Stimulated activated CD8-positive, alpha-beta memory T cell treated with anti-CD3 and anti-CD28 coated beads, Interleukin-2, amount 100 ng/mL, for 1 hour (primary cell): ENCODE measurements at places on chromosomes 16 and 17.

DNA sequence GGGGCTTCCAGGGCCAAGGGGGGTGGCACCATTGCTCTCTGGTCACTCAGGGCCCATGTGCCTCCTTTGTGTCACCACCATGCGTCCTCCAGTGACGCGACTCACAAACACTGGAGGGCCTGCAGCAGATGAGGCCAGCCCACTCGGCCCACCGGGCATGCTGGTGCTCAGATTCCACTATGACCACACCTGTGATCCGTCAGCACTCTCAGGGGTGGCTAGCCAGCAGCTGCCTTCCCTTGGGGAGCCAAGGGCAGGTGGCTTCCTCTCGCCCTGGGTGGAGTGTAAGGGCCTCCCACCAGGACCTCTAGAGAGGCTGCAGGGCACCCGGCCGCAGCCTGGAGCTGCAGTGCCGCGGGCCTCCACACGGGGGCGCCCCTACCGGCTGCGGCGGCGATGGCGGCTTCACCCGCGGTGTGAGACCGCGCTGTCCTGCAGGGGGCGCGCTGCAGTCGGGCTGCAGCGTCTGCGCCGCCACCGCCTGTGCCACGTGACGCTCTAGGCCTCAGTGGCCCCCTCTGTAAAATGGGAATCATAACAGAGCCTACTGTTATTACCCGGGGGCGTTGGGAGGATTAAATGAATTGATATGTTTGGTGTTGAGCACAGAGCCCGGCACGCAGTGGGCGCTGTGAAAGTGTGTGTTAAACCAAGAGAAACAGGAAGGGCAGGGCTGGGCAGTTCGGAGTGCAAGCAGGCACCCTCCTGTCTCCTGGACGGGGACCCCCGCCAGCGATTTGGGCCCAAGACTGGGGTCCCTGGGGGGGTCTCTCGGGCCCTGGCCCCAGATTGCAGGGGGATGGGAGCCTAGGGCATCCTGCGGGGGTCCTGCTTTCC lies 192.4 kb upstream of the GSE1 start:
- DNase-seq: peak; percentile 45

- DNase-seq: no peak
Measured at GRCh38 chr16:78065319-78065718, 34.1 kb upstream of the WWOX start.

DNA sequence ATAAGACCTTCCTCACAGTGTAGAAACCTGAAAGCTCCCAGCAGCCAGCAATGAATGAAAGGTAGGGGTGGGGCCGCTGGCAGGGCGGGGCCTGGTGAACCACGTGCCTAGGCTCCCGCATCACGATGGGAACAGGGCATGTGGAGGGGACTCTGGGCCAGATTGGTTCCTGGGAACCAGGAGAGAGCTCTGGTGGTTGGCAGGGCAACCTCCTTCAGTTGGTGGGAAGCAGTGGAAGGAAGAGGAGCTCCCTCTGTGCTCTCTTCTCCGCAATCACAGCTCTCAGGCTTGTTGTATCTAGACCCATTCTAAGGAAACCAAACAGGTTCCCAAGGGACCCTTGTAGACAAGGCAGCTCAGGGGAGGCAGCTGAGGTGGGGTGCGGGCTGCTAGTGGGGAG lies 10.5 kb downstream of the GGA2 start:
- no peak for DNase-seq

- DNase-seq: no peak
Measured at GRCh38 chr17:41800601-41801373, 11.0 kb downstream of the P3H4 start.

DNA sequence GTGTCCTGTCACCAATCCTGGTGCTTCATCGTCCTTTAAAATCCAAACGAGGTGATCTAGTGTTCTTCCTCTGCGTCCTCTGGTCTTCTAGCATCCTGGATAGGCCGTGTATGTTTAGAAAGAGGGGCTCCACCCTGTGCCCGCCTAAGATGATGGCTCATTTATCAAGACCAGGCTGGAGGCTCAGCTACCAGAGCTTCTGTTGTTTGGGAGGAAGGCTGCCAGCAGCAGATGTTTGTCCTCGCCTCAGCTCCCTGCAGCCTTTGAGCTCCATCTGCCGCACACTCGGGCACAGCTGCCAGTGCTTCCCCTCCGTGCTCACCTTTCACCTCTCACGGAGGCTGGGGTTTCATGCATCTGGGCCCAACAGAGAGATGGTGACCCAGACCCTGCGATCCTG lies 954.7 kb upstream of the RBFOX1 start:
- no peak for DNase-seq

GRCh38 chr16:57476546-57477410 lies 9.5 kb downstream of the DOK4 start:
- DNase-seq: no peak

GRCh38 chr16:67104061-67104460 lies 5.7 kb upstream of the PHAF1 start:
- DNase-seq: no peak

GRCh38 chr17:28335959-28336871 lies 654 bp downstream of the TNFAIP1 start:
- DNase-seq: no peak

- DNase-seq: no peak
Measured at GRCh38 chr16:61780161-61780560, 256.1 kb downstream of the CDH8 start.

DNA sequence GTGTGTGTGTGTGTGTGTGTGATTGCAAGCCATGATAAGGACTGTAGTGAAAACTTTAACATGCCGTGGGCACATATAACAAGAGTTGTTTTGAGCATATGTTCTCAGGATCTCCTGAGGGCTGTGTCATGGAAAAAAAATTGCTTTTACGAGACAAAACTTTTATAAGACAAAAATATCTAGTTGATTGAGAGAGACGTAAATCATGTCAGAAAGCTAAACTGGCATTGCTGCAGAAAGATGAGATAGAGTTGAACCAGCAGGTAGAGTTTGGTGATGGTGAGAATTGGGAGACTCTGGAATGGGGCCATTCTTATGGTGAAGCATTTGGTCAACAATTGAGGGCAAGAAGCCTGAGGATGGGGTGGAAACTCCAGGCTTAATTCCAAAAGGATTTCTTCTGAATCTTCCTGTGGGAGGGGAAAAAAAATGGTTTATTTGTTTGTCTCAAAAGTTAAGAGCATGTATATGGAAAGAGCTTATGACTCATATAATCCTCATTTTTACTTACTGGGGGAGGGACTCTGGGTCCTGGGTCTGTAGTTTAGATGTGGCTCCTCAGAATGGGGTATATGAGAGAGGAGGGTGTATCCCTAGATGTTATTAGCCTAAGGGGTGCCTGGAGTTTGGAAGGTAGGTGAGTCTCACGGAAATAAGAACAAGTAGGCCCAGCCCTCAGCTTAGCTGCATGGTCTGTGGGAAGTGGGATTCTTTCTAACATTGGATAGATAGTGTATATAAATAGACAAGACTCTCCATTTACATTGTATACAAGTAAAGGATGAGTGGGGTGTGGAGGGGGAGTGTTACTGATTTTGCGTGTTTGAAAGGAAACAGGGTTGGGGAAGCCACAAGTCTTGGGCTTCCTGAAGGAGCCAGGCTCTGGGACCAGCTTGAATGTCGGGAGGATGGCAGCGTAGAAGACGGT lies 7.1 kb downstream of the MINK1 start:
- DNase-seq: no peak

- no peak for DNase-seq
Measured at GRCh38 chr16:21663889-21664647, at the start of gene OTOA. OTOA (plus strand) TSS chr16:21663968; CDS start chr16:21678515, 14,547 bp downstream.

DNA sequence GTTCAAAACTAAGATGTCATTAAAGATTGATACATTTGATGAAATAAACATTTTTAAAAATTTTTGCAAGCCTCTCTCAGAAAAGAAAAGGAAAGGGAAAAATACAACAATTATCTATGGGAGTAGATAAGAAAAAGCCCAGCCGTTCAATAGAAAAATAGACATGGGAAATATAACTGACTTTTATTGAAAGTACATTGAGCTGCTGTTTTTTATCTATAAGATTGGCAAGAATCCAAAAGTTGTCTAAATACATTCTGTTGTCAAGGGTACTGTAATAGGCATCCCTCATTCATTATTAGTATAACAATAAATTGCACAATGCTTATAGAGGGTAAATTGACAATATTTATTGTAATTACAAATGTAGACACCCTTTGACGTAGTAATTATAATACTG lies 38.4 kb upstream of the IRX6 start:
- DNase-seq: no peak

DNA sequence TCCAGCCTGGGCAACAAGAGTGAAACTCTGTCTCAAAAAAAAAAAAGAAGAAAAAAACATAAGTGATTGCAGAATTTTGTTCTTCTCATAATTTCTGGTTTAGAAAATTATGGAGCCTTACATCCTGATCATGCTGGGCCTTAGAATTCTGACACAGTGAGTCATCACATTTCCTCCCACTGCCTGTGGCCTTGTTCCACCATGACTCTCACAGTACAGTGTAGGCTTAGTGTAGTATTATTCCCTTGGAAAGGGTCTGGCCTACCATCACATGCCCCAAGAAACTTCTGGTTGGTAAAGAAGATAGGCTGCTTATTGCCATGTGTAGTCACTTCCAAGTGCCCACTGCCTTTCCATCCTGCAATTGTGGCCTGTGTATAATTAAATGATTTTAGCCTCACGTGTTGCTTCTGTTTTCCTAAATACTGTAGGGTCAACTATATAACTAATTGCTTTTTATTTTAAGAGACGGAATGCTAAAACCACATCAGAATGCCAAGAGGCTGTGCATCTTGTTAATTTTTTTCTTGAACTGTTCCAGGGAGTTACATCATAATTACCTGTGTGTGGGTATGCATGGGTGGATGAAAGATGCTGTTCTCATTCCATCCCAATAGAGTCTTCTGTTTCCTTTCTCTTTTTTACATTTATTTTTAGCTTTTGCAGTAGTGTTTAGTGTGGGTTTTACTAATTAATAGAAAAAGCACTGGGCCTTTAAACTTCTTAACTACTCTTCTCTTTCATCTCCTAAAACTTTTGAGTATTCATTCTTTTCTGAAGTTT lies 25.9 kb downstream of the OGFOD1 start:
- no peak for DNase-seq

DNA sequence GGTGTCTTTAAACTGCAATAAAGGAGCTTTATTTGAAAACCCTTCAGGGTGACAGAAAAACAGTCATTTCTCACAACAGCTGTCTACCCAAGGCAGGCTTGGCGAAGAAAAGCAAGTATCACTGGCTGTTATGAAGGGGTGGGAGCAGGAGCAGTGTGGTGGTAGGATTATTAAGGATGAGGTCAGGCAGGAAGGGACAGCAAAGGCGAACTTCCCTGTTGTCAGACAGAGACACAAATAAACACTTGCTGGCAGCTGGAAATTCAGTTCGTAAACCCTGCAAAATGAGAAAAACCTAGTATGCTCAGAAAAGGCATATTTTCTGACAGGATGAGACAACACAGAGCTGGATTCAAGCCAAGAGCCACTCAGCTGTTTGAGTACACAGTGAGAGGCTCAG lies 416.3 kb upstream of the CDH5 start:
- no peak for DNase-seq

DNA sequence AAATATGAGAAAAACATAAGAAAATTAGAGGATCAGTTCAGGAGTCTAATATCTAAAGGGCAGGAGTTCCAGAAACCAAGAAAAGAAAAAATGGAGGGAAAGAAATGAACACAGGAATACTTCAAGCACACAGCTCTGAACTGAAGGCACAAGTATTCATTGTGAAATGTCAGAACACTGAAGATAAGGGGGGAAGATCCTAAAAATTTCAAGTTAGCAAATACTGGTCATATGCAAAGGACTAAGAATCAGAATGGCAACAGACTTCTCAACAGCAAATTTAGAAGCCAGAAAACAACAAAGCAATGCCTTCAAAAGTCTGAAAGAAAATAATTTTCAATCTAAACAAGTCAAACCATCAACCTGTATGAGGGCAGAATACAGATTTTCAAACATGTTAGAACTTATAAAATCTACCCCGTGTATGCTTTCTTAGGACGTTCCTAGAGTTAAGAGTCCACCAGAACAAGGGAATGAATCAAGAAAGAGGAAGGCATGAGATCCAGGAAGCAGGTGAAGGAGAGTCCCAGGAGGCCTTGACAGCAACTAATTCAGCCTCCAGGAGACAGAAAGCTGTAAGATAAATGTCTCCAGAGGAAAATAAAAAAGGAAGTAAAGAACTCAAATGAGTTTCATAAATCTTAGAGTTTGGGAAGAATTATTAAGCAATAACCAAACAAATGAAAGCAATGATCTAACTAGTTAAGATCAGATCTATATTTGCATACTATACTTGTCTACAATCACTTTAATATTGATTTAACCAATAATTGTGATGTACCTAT lies 2.8 kb downstream of the BRD7 start:
- DNase-seq: no peak

- DNase-seq: no peak
Measured at GRCh38 chr17:17792551-17793377, 44.0 kb downstream of the SREBF1 start.

DNA sequence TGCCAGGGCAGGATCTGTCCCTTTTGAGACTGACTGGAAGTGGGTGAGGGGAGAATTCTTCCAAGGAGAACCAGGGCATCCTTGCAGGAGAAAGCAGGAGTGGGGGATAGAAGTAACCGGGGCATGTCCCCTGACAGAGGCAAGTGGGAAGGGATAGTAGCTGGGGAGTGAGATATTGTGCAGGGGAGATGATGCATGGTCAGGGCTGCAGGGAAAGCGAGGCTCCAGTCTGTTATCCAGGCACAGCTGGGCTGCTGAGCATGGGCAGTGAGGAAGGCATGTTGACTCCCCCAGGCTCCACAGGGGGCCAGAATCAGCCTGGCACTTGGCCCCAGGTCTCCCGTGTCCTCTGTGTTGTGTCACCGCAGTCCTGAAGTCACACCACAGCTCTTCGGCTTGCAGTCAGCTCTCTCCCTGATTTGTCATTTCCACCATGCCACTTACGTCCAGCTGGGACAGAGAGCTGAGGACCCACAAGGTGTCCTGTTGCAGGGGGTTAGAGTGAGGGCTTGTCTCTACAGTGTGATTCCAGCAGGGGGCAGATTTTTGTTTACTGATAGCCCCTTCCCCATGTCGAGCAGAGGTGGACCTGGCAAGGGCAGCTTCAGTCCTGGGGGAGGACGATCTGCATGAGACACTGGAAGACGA lies 40.9 kb downstream of the B9D1 start:
- no peak for DNase-seq

DNA sequence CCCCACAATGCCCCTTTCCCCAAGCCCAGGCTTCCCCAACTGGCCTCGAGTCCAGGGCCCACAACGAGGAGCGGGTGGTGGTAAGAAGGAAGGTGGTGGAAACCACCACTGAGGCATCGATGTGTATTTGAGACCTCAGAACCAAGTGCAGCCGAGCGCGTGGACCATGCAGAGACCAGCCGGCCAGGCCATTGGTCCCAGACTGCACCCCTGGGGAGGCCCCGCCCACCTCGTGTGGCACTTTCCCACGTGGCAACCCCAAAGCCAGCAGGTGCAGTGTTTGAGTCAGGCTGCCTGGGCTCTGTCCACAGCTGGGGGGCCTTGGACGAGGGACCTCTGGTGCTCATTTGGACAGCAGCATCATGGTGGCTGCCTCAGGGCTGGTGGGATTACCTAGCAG lies 28.1 kb upstream of the BAHCC1 start:
- no peak for DNase-seq
